ENCODE measurements at places on chromosomes 5 and 9.
A peak's percentile ranks its signal among the peaks of the same experiment; 100 is the strongest.

DNA sequence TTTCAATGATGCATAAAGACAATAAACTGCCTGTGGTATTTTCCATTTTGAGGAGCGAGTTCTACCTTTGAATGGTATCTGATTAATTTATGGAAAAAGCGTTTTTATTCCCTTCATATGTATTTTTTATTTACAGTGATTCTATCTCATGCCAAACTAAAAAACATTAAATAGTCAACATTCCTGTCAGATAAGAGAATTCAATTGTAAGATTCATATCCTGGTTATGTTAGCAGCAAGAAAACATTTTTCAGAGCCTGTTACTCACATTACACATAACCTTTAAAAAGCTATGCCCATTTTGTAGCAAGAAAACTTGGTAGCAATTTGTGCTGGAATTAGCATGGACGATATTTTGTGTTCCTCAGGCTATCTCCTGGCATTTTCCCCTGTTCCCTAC is 55.1 kb upstream of the PRLR start:
- no peak for DNase-seq

DNA sequence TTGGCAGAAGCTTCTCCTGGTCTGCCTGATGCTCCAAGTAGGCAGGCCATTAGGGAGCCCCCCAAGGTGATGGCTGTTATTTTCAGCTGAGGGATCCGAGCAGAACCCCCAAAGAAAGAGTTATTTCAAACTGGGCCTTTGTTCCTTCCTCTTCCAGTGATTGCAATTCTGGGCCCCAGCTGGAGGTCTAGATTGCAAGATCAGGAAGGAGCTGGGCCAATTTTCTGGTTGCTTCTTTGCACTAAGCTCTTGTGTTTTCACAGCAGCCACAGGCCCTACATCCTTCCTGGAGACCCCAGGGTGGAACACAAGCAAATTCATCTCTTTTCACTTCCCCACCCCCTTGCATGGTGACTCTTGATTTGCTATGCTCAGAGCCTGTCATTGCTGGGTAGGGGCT is 215.0 kb downstream of the SEMA6A start:
- no peak for DNase-seq

GRCh38 chr5:111574311-111574710 is 62.0 kb upstream of the STARD4 start:
- no peak for DNase-seq

- DNase-seq = no peak
Observed at GRCh38 chr9:18617759-18618158, 143.8 kb downstream of the ADAMTSL1 start.

GRCh38 chr5:38023371-38023770 is 183.5 kb upstream of the GDNF start:
- DNase-seq = no peak

- no peak for DNase-seq
Observed at GRCh38 chr9:133881671-133882381, 110.3 kb downstream of the VAV2 start.

DNA sequence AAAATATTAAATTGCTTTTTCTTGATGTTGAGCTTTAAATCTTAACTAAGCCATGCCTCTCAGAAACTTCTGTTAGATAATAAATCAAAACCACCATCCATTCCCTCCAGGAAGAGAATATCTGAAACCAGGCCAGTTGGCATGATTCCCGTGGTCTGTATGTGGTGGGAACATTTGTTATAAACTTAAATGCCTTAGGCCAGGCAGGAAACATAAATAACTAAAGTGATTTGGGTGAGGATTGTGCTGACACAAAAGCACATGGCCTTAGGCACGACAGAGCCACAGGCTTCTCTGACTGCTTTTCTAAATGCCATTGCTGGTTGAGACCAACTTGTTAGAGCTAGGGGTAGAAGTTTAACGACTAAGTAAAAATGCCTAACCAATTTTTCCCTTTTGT is 255.9 kb downstream of the GABRG2 start:
- no peak for DNase-seq

DNA sequence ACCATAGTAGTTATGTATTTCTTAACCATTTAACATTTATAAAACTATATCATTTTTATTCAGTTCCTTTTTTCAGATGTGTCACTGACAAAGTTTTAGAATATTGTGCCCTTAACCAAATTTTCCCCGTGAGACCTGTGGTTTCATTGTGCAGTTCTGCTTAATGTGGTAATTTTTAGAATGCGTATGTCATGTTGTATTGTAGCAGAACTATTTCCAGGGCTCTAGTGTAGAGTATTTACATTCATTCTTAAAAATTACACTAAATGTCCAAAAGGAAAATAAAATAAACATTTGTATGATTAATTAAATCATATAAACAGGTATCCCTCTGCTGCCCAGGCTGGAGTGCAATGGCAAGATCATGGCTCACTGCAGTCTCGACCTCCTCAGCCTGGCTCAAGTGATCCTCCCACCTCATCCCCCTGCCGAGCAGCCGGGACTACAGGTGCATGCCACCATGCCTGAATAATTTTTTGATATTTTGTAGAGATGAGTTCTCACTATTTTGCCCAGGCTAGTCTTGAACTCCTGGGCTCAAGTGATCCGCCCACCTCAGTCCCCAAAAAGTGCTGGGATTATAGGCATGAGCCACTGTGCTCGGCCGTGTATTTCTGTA is 15.4 kb downstream of the SERINC5 start:
- DNase-seq = no peak

DNA sequence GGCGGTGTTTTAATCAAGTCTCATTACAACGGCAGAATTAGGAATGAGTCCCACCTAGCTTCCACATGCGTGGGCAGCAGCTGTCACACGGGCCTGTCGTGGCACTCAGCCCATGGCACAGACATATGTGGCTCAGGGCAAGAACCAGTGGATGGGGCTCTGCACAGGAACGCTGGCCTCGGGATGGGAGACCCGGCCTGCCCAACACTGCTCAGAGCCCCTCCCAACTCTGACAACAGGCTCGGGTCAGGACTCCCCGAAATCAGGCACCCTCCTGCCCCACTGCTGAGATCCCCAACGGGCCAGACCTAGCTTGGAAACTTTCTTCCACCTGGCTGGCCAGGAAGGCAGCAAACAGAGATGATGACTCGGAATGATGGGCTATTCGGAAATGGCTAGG is 4.9 kb upstream of the SURF6 start:
- DNase-seq = no peak

DNA sequence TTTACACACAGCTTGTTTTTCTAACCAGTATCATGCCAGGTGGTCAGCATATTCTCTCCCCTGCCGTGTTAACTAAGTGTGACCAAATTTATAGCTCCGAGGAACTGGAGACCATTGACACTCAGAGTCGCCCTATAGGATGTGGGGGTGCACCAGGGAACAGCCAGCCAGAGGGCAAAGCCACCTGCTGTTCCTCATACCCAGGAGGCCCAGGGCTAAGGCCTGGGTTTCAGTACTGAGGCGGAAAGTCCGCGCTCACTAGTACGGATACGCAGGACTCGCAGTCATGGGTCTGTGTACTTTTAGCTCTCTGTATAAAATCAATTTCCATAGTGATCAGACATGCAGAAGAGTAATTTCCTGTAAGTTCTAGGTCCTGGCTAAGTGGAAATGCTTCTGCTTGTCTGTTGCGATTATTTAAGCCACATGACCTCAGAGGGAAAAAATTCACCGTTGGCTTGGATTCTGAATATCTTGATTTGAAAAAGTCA is 247.0 kb downstream of the AOPEP start:
- DNase-seq = no peak

DNA sequence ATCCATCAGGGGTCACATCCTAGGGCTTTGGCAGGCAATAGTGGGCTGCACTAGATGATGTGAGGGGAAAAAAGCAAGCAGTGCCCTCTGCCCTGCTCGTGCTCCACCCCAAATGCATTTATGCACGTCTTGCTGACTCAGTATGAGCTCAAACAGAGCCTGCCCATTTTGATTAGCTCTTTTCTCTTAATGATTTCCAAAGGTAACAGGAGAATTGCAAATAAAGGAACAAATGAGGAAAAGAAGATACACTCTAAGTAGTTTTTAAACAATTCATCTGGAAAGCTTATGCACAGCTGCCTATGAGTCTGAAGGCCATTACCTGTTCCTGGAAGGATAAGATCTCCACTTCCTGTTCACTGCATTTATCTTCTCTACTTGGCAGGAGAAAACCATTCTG is 364.2 kb downstream of the TMEM232 start:
- DNase-seq = no peak

DNA sequence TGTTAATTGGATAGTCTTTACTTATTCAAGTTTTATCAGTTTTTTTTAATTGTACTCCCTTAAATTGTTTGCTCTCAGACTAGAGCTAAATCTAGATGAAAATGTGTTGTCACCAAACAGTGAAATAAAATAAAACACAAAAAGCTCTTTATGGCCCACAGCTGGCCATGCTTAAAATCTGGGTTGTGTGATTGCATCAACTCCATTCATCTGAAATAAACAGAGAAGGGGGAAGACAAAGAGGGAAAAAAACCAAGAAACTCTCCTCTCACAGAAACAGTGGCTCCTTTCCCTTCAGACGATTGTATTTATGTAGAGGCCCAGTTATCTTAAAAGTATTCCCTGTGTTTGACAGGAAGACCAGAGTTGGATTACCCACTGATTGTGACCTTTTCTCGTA is 422.4 kb downstream of the IRX1 start:
- DNase-seq = no peak

GRCh38 chr5:170312666-170313065 is 15.1 kb upstream of the LCP2 start:
- DNase-seq = peak; percentile 78

Data from stimulated activated CD8-positive, alpha-beta memory T cell treated with anti-CD3 and anti-CD28 coated beads, Interleukin-7, amount 100 ng/mL, for 48 hours (primary cell).